ENCODE measurements at places on chromosomes 1 and 21.

DNA sequence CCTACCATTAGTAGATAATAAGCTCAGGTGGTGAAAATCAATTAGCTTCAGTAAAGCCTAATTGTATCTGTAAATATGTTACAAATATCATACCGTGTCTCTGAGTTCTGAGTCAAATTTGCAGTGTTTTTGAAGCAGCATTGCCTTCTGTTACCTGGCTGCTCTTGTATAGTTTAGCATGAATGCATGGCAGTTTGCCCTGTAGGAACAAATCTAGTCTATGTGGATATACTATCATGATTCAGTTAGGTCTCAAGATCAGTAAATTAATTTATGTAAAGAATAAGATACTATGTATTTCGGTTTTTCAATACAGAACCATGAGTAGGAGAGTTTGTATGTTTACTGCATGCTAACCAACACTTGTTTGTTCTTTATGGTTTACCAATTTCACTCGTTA is 240.6 kb upstream of the C1orf105 start:
- no peak for DNase-seq

DNA sequence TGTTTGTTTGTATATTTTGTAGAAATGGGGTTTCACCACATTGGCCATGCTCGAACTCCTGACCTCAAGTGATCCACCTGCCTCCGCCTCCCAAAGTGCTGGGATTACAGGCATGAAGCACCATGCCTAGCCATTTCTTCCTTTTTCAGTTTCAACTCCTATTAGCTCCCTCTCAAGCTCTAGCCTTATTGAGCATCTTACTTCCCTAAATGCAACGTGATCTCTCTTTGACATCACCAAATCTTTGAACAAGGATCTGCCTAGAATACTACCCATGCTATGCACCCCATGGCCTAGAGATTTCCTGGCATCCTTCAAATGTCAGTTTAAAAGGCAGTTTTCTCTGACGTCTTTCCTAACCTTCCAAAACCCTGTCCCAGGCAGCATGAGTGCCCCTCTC is 91.1 kb upstream of the NR5A2 start:
- no peak for DNase-seq

DNA sequence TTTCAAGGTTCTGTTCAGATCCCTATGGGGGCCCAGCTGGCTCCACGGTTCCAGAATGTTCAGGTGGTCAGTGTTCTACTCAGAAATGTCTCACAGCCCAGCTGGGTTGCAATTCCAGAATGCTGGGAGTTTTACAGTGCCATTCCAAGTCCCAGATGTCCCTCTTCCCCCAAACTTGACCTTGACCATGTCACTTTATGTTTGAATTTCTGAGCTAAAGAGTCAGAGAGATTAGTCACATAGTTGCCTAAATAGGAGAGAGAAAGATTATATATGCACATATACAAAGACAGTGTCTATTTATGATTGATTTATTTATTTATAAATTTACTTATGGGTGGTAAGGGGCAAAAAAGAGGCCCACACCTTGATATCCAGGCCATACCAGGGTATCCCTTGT is 2.5 kb downstream of the GPR3 start:
- no peak for DNase-seq

DNA sequence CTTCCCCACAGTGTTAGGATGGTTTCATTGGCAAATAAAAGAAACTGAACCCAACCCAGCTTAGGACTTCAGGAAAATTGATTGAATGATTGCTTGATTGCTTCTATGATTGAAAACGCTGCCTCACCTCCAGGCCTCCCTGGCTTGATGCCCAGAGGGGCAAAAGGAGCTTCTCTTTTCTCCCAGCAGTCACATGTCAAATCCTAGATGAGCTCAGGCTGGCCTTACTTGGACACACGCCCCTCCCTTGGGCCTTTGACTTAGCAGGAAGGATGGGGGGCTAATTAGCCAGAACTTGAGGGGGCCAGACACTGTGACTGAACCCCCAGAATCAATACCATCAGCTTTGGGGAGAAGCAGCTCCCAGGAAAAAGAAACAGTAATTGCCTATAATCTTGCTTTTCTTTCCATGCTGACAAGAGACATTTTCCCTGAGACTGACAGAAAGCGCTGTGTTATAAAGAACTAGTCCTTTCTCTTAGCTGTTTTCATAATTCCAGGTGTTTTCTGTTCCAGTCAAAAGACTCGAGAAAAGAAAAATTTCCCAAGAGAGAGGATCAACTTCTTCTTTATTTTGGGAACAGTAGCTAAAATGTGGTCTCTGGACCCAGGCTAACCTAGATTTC is 50.8 kb upstream of the ATP5PO start:
- no peak for DNase-seq

- no peak for DNase-seq
Measured at GRCh38 chr1:206972728-206973127, 2.5 kb upstream of the FCAMR start.

- DNase-seq: no peak
Measured at GRCh38 chr1:23568608-23569383, 9.5 kb upstream of the ID3 start.

DNA sequence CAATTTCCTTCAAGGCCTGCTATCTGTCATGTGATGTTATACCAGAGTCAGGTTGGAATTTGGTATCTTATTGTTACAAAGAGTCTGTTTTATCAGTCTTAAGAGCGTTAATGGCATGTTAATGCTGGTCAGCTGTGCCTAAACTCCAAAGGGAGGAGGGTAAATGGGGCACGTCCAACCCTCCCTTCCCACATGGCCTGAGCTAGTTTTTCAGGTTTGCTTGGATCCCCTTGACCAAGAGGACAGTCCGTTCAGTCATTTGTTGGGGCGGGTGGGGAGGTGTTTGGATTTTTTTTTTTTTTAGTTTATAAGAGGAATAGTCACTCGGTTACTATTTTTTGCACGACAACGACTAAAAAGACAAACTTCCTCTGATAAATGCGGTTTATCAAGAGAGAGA is 63.8 kb upstream of the LYST start:
- DNase-seq: no peak

GRCh38 chr1:183908079-183908478 is 103.2 kb downstream of the RGL1 start:
- DNase-seq: no peak
